ENCODE measurements at places on chromosomes 1 and 21.
A peak's percentile ranks its signal among the peaks of the same experiment; 100 is the strongest.

GRCh38 chr1:68490046-68490651 lies 6.7 kb downstream of the DEPDC1 start:
- DNase-seq = no peak

GRCh38 chr1:42735056-42735455 lies 5.0 kb downstream of the CLDN19 start:
- DNase-seq = no peak

DNA sequence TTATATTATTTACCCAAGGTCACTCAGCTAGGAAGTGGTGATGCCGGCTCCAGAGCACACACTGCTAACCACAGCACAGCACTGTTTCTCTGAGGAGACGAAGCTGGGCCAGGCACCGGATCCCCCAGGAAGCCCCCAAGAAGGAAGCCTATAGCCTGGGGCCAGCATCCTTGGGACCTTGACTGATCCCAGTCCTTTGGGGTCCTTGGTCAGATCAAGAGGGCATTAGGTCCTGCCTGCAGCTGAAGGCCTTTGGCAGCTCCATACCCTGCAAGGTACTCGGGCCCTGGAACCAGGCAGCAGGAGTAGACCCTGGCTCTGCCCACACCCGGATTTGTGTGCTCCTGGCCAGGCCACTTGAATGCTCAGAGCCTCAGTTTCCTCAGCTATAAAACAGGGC lies 128.0 kb downstream of the LACTBL1 start:
- DNase-seq = no peak

- DNase-seq = no peak
Measured at GRCh38 chr1:51752073-51752948, 126.2 kb downstream of the NRDC start.

- DNase-seq = no peak
Measured at GRCh38 chr1:29256979-29257804, 20.9 kb downstream of the PTPRU start.

DNA sequence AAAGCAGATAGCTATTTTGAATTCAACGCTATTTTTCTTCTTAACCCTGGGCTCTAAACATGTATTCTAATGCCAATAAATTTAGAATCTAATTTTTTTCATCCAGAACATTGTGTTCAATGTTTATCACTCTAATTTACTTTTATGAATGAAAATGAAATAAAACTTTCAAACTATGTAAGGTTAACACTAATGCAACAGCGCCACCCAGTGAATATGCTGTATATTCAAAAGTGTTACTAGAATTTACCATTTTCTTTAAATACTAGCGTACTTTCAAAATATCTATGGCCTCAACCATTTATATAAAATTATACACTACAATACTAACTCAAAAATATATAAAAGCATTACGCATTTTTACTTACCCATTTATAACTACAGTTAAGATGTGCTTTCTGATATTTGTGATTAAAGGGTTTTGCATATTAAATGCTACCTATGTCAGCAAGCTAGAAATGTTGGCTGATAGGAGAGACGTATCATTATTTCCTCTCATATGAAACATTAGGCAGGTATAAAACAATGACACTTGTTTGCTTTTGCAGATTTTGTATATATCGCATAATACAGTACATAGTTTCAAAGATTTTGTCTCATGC lies 5.9 kb upstream of the NUF2 start:
- DNase-seq = peak; percentile 65

Data from kidney (tissue), 22 donors.